Stimulated activated CD4-positive, alpha-beta T cell treated with anti-CD3 and anti-CD28 coated beads, TNF-alpha, amount 100 ng/mL, for 4 hours (primary cell): ENCODE measurements at places on chromosomes 11 and 22.

DNA sequence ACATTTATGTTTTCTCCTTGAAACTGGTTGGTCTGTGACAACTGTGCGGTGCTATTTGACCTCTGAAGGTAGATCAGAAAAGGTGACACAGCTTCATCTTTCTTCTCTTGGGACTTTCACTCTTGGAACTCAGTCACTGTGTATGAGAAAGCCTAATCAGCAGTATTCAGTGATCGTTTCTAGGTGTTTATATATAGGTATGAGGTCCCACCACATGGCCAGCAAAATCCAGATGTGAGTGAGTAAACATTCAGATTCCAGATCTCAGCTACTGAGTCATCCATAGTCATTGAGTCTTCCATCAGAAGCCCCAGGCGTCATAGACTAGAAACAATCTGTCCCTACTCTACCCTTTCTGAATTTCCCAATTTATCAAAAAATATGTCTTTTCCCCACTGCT is 117.3 kb upstream of the CTSC start:
- DNase-seq = no peak

GRCh38 chr11:128892866-128893565 is 1.9 kb downstream of the KCNJ5 start:
- no peak for DNase-seq

DNA sequence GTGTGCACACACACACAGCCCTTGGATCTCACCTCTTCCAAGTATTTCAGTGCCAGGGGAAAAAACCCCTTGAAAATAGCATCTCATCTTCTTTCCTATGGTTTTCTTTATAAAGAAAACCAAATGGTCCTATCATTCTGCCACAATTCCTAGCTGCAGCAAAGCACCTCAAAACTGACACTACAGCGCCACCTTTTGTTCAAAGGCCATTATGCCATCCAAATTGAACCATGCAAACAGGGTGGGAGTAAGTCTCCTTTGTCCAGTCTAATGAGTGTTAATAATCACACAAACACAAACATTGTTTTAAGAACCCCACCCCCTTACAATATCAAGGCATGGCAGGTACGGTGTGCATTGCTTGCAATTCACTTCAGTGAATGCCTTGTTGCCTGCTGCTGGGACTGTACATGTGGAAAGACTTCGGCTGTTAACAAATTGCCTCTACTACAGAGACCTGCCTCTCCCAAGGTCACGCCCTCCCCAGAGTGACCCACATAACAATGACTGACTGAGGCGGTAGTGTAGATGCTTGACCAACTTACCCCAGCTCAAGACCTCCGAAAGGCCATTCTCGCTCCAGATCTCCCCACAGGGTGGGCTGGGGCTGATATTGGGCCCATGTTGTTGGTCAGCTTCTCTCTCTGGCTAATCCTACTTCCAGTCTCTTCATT is 31.7 kb downstream of the FAM181B start:
- no peak for DNase-seq

GRCh38 chr22:39343259-39344045 is 6.3 kb upstream of the SYNGR1 start:
- no peak for DNase-seq

GRCh38 chr22:25051983-25052710 is 99.6 kb downstream of the KIAA1671 start:
- no peak for DNase-seq

GRCh38 chr11:119999220-119999619 is 138.7 kb downstream of the TRIM29 start:
- DNase-seq = no peak

GRCh38 chr11:118572981-118573550 is 857 bp downstream of the ARCN1 start:
- DNase-seq = no peak

DNA sequence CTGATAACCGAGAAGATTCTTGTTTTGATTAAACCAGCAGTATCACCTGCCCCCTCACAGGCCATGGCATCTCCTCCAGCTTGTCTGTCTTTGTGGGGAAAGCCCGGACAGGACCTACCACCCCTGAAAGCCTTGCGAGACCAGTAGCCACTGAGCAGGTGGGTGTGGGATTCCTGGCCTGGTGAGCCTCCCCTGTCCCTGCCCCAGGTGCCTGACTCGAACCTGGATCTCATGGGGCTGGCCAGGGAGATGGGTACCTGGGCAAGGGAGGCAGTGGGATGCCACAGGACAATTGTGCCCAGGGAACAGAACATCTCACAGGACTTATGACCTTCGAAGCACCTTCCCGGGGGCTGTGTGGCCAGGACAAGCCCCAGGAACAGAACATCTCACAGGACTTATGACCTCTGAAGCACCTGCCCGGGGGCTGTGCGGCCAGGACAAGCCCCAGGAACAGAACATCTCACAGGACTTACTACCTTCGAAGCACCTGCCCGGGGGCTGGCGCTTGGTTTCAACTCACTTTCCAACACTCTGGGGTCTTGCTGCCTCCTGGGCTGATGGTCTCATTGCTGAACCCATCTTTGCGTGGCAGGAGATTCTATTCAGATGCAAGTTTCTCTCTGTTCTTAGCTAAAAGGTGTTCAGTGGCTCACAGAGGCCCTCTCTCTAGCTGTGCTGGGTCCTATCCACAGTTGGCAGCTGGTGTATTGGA is 854.5 kb downstream of the BRD1 start:
- DNase-seq = no peak

GRCh38 chr22:49216579-49216978 is 611.1 kb downstream of the BRD1 start:
- DNase-seq = no peak

DNA sequence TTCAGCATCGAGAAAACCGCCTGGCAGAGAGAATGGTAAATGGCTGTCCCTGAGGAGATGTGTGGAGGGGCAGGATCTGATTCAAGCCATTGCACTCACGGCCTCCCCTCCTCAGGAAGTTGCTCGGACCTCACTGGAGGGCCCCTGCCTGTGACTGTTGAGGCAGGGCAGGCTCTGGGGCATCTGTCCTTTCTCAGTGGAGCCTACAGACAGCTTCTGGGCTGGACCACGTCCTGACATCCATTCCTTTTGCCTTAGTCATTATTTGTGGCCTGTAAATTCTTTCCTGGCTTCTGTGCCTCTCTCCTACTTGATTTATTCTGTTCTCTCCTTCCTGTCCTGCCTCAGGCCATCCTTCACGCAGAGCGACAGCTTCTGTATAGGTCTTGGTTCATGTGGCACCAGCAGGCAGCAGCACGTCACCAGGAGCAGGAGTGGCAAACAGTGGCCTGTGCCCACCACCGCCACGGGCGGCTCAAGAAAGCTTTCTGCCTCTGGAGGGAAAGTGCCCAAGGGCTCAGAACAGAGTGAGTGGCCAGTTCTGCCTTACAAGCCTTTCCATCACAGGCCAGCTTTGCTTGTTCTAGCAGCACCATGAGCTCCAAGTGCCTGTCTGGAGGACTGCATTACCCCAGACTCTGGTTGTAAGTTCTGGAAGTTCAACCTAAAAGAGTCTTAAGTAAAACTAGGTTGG is 59.6 kb downstream of the PISD start:
- no peak for DNase-seq

- DNase-seq = no peak
Observed at GRCh38 chr11:68954836-68955606, 25.8 kb downstream of the MRGPRD start.

GRCh38 chr11:124543145-124543544 is 309 bp downstream of the OR8B12 start:
- DNase-seq = no peak

DNA sequence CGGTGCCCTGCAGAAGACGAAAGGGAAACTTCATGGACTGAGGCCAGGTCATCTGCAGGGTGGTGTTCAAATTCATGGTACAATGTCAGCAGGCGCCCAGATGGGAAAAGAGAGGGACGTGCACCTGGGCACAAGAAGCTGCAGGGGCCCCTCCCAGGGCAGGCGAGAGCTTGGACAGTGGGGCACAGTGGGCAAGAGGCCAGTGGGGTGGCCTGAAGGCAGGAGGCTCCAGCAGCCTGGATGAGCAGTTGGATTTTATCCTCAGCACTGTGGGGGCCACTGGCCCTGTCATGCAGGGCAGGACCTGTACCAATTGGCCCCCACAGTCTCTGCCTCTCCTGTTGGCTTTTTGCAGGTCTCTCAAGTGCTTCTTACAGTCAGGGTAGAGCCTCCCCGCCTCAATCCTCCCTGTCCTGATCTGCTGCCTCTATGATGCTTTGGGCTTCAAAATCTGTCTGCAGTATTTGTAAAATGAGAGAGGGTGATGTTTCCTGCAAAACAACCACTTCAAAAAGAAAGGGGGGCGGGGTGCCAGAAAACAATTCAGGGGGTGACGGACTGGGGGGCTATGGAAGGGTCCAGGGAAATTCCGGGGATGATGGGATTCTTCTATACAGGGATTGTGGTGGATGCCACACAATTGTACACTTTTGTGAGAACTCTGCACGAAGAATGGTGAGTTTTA is 1.7 kb upstream of the BID start:
- no peak for DNase-seq

DNA sequence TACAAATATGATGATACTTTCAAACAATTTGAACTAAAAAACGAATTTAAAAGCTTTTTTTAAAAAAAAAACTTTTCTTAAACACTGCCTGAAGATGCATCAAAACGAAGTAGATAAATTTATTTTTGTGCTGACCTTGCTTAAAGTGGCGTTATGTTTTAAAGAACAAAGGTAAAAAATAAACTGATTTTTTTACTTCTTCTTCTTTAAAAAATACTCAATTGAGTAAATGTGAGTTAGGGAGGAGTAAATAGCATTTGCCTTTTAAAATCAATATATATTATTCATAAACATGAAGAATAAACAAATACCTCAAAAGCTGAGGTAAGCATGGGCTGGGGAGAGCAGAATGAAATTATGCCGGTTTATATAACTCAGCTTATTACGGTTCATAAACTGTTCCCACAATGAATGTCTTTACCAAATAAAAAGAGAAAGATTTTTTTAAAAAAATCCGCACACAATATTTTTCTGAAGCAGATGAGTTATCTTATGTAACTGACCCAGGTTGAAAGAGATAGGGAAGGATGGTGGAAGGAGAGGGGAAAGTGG is 9.0 kb downstream of the PAX6 start:
- no peak for DNase-seq

GRCh38 chr11:86234831-86235461 is 9.6 kb upstream of the EED start:
- DNase-seq = no peak

DNA sequence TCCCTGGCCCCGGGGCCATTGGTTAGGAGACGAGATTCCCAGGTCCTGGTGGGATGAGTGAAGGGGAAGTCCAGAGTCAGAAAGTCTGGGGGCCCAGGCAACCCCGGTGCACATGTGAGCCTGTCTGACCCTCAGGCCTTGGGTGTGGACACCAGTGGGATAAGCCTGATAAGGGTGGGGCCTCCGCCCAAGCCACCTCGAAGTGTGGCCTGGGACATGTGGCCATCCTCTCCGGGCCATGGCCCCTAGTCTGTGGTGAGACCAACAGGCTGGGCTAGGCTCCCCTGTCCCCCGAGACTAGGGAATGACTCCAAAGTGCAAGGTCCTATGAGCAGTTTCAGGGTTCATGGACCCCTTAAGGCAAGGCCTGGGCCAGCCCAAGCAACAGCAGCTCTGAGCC is 6.3 kb downstream of the CABP7 start:
- no peak for DNase-seq

- no peak for DNase-seq
Observed at GRCh38 chr22:20039683-20040325, 18.9 kb downstream of the TANGO2 start.

DNA sequence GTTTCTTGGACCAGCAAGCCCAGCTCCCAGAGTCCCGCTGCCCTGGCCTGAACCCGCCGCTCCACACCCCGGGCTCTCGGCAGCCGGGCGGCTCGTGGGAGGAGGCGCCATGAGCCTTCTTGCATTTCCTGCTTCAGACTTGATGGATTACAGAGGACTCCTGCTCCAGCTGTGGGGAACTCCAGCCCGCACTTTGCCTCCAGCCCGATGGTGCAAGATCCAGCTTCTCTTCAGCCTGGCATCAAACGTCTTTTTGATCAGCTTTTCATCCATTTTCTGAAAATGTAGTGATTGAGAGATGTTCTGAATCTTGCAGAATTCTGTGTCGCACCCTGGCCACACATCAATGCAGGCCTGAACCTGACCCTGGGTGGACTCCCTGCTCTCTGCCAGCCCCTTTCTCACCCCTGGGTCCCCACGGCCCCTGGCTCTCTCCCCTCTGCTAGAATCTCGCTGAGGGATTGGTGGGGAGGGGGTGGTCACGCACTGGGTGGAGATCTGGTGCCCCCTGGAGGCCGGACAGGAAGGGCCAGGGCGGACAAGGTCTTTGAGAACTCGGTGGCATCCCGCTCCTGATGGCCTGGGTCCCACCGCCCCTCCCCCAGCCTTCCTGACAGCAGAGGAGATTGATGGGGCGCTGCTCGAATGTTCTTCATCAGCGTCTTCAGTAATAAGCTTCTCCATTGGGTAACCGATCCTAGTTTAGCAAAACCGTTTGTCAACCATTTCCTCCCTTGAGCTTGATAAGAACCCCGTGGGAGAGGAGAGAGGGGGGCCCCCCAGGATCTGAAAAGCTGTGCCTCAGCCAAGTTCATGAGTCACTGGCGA is 12.1 kb upstream of the NFAM1 start:
- peak; percentile 52 for DNase-seq

DNA sequence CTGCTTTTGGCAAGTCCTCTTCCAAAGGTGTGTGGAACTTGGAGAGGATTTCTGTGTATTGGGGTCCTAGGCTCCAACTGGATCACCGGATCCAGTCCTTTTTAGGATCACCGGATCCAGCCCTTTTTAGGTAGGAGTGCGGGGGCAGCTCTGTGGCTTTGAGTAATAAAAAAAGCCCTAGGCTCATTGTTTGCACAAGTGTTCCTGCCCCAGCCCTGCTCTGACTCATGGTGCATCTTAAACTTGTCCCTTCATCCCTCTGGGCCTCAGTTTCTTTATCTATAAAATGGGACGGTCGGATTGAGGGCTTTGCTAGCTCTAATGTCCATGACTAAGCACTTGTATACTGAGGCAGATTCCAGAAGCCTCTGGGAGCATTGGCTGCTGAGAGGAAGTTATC is 22.7 kb upstream of the CD44 start:
- no peak for DNase-seq
